NCI-H1417 (cell line): ENCODE measurements at places on chromosomes 2 and 18.

DNA sequence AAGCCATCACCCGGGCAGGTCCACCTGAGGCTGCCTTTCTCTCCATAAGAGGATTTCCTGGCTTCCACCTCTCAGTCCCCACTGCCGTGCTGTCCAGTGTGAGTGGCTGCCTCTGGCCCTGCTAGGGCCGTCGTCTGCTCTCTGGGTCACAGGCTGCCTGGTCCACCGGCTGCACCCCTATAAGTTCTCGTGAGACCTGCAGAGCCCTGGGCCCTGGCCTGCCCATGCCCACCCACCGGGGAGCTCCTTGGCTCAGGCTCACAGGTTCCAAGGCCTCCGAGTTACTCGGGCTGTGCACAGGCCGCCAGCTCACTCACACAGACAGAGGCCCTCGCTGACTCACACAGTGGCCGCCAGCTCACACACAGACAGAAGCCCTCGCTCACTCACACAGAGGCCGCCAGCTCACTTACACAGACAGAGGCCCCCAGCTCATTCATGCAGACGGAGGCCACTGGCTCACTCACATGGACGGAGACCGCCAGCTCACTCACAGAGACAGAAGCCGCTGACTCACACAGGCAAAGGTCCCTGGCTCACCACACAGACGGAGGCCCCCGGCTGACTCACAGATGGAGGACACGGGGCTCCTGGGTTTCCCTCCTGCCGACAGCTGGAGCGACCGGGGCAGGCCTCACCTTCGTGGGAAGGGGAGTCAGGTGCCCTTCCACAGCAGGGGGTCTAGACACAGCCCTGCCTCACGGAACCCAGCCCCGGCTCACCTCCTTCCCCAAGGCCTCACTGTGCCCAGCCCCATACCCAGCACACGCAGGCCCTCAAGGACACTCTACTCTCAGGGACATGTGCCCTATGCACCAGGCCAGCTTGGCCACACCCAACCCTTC is 334.1 kb upstream of the MYT1L start:
- no peak for DNase-seq

- no peak for DNase-seq
Measured at GRCh38 chr18:63701952-63702351, 808 bp upstream of the SERPINB11 start.

- DNase-seq, result no peak
Measured at GRCh38 chr2:128036748-128037607, 9.1 kb upstream of the SAP130 start.

DNA sequence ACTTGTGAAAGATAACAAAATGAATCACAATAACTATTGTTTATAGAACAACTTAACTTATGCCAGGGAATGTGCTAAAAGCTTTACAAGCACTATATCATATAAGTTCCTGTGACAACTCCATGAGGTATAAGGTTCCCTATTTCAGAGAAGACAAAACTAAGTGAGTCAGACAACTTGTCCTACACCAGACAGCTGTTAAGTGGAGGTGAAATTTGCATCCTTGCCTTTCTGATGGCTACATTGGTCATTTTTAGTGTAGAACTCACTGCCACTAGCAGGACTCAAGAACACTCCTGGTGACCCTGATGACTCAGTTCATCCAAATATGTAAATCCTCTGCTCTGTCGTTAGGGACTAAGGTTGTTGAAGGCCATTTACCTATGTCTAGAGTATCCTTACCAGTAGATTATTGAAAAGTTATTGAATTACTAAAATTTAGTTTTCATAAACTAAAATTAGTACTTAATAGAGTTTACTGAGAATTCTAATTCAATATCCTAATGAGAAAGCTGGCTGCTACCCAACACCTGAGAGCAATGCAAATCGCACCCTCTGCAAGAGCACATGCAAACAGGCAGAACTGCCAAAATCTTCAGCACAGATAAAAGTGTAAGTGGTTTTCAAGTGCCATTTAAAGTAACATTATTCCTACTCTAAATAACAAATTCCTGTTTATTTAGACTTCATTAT is 636.2 kb downstream of the NRXN1 start:
- DNase-seq, result peak; percentile 73

- no peak for DNase-seq
Measured at GRCh38 chr2:33535421-33535820, 59.0 kb downstream of the RASGRP3 start.

DNA sequence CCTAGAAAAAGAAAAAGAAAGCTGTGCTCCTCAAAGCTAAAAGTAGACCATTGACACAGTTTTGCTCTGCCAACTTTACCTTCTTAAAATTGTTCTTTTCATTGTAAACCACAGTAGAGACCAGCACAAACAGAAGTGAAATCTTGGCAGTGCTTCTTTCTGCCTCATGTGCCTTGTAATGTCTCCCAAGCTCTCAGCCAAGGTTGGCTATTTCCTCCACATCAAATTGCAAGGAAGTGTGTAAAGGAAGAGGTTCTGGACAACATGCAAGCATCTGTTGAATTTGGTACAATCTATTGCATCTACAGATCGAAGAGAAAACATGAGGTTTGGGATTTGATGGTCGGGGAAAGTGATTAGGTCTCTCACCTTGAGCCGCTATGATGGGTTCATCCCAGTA is 83.3 kb upstream of the PNPT1 start:
- no peak for DNase-seq

GRCh38 chr18:76428396-76429261 is 66.4 kb downstream of the ZNF516 start:
- DNase-seq, result no peak

DNA sequence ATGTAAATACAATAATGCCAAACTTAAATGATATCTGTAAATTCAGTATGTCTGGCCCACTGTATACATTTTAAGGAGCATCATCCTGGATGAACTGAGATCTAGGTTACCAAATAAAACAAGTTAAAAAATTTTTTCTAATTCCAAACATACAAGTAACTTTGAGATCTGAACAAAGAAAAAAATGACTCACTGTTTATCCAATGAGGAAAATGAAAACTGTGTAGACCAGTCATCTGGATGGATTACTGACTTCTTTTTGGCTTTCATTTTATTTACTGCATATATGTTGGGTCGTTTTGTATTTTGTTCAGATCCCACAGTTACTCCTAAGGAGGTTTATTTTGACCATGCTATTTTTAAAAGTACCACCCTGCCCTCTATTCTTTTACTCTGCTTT is 189.8 kb downstream of the RBM43 start:
- DNase-seq, result no peak

DNA sequence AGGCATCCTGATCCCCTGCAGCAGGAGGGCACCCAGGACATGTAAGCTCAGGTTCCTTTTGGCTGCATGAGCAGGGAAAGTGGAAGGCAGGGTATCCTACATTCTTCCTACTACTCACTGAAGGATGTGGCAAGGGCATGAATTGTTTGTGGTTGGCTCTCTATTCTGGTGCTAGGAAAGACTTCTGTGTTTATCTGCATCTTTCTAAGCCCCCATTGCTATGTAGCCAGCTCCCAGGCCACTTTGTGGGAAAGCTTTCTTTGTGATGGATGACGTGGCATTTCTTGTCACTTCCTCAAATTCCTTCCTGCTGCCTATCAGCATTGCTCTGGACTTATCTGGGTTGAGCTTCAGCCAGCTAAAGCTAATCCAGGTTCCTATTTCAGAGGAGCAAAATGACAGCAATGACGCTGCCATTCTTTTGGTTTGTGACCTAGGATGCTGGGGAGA is 46.2 kb downstream of the MEIS1 start:
- no peak for DNase-seq

- no peak for DNase-seq
Measured at GRCh38 chr2:19753314-19753713, 148.5 kb downstream of the TTC32 start.

DNA sequence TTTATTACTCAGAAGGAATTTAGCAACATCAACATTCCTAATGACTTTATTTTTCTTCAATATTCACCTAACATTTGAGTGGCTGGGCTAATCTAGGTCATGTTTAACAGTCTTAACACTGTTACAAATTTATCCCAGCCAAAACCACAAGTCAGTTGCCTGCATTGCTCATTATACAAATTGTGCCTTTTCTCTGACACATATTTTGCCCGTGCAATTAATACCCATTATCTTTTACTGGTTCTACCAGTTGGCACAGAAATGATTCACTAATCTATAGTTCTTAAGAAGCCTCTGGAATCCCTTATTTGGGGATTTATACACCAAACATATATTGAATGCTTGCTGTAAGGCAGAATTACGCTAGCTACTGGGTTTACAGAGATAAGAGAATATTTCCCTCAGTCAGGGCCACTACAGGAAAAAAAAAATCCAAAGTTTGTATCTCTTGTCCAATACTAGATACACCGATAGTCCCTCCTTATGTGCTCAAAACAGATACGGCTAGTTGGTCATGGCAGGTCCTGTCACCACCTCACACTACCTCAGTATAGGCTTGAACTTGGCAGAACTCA is 46.3 kb downstream of the ZCCHC2 start:
- no peak for DNase-seq

DNA sequence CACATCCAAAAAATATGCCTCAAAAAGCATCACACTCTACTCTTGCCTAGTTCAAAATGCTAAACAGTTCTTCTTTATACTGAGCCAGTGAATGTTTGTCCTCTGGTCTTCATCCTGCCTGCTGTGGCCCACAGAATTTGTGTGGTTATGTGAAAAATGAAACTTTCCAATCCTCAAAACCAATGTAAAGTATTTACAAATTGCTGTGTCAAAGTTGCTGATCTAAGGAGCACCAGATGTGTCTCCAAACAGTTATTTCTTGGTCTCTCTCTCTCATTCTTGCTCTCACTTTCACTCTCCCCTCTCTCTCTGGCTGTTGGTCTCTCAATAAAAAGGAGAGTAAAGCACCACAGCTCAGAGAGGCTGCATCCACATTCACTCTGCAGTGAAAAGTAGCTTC is 23.0 kb downstream of the EPHA4 start:
- no peak for DNase-seq

DNA sequence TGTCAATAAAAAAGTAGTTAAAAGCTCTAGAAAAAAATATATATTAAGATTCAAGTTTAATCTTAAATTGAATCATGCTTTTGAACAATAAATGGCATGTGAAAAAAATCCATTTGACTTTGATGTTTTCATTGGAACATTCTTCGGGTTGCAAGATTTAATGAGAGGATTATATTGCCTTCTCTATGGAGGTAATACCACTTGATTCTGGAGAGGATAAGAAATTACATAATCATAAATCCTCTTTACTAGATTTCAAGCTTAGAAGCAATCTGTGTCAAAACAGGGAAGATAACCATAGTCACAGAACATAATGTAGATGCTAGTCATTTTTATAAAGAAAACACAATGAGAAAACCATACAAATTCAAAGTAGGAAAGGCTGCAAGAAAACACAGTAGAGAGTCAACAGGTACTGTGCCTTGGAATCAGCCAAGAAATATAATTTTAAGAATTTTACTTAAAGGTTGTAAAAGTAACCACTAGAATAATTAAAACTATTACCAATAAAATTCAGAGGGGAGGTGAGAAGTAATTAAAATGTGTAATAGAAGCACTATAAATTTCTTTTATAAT is 18.7 kb upstream of the MAPRE2 start:
- DNase-seq, result no peak

DNA sequence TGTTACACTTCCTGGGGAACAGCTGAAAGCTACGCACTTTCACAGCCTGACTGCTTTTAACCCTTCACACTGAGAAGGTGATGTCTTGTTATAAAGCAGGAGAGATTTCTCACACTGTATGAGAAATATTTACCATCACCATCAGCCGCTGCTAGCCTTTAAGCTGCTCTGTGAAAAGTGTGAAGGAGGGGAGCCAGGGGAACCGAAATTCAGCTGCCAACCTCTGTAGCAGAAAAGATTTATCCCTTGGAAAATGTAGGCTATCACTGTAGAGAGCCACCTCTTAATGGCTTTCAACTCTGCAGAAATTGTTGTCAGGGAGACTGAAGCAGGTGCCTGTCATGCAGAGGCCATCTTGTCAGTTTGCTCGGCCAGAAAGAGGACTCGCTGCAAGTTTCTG is 145.3 kb downstream of the SP3 start:
- no peak for DNase-seq

GRCh38 chr2:101732773-101733256 is 35.3 kb downstream of the MAP4K4 start:
- no peak for DNase-seq

DNA sequence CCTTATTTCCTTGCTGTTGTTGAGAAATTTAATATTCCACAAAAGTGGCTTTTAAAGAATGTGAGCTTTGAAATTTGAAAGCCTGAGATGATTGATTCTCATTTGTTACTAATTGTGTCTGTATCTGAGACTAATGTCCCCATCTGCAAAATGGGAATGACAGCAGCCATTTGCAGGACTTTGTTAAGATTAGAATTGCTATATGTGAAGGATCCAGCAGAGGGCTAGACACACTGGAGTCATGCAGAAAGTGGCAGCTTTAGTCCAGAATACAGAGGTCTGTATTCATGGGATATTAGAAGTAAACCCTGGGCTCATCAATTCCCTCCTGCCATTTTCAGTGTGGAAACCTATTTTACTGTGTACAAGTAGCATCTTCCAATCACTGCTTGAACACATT is 296.5 kb upstream of the GYPC start:
- DNase-seq, result peak; percentile 4

- DNase-seq, result no peak
Measured at GRCh38 chr18:63090334-63090733, 229.2 kb downstream of the BCL2 start.

GRCh38 chr2:54604871-54605270 is 118.6 kb upstream of the EML6 start:
- no peak for DNase-seq

GRCh38 chr2:157184161-157184895 is 73.2 kb upstream of the GALNT5 start:
- no peak for DNase-seq

DNA sequence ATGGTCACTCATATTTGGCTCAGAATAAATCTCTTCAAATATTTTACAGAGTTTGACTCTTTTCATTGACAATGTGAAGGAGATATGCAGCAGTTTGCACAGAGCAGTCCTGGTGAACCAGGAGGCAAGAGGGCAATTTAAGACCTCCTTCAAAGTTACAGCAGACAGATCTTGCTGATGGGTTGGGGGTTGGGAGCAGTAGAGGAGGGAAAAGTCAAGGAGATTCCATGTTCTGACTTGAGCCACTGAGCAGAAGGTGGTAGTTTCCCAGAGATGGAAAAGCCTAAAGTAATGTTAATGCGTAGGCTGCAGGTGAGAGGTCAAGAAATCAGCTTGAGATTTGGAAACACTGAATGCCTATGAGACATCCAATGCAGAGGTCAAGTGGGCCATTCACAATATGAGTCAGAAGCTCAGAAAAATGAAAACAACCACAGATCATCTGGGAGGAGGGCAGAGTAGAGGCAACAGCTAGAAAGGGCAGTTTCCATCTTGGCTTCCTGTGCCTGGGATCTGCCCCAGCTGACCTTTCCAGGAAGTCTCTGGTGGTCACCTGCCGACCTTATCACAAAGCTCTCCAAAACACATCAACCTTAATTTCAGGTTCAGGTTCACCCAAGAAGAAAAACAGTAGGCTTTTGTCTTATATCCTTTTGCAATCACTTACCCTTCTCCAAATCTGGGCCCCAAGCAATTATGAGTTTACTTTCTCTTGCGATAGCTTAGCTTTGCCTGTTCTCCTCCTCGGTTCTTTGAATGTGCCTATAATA is 197.5 kb upstream of the ARL4C start:
- DNase-seq, result no peak

- no peak for DNase-seq
Measured at GRCh38 chr2:148531669-148532428, 112.7 kb upstream of the EPC2 start.

GRCh38 chr2:218743068-218743467 is 32.4 kb downstream of the TTLL4 start:
- no peak for DNase-seq

GRCh38 chr18:49591775-49592174 is 29.9 kb downstream of the LIPG start:
- no peak for DNase-seq
